Stimulated activated CD4-positive, alpha-beta T cell treated with anti-CD3 and anti-CD28 coated beads, Interleukin-1b, Interleukin-23, amount 100 ng/mL, for 48 hours (primary cell): ENCODE measurements at places on chromosomes 1 and 21.

- DNase-seq: no peak
Observed at GRCh38 chr1:212415107-212415841, 588 bp upstream of the PACC1 start.

DNA sequence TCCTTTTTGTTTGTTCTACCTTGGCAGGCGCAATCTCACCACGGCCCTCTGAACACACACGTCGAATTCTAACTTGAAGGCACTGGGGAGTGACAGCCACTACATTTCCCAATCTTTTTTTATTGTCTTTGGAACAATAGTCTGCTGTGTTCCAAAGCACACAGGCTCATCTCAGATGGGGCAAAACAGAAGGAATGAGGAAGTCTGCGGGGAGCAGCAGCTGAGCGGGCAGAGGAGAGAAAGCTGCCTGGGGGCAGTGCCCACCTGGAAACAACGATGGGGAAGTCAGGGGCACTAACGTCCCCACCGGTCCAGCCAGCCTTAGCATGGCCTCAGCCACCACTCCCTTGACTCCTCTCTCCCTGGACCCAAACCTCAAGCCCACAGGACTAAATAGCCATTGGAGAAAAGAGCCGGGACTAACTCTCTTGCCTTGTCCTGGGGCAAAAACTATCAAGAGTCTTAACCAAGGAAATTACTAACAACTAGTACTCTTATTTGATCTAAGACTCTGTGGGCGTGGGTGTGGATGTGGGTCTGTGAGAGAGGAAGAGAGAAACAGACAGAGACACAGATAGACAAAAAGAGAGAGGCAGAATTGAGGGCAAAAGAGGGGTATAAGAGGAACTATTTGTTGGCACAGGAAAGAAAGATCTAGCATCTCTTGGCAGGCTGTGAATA is 34.2 kb downstream of the SYF2 start:
- DNase-seq: no peak

DNA sequence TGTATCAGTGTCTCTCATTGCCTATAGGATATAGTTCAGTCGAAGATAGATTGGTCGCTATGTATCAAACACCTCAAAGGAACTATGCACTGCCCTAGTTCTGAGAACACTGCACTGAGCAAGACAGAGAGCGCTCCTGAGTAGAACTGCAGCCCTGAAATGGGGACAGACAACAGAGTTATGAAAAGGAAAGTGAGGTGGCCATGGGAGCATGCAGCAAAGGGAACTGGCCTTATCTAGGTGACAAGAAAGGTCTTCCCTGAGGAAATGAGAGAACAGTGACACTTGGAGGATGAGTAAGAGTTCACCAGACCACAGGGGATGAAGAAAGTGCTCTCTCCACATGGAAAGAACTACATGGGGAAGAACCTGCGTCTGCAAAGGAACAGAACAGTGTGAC is 7.5 kb upstream of the G0S2 start:
- no peak for DNase-seq

DNA sequence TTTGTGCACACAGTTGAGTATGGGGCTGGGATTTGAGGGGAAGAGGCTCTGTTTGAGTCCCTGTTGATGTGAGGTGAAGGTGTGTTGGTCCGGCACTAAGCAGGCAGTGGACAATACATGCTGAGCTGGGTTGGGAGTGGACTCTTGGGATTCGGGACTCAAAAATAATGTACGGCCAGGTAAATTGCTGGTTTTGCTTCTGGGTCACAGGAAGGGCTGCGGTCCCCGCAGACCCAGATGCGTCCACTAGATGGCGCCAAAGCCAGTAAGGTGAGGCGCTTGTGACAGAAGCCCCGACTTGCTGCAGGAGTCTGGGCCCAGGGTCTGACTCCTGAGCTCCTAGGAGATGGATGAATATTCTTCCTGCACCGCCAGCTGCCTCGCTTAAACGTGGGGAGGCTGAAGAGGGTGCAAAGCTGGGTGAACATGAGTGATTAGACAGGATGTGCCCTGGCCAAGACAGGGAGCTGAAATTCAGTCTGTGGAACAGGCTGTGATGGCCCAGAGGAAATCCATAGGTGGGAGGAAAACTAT is 61.4 kb downstream of the ACBD3 start:
- DNase-seq: peak; percentile 84

GRCh38 chr1:233600488-233600887 is 13.4 kb upstream of the KCNK1 start:
- no peak for DNase-seq

GRCh38 chr1:157496121-157496526 is 56.2 kb downstream of the FCRL5 start:
- peak; percentile 24 for DNase-seq

DNA sequence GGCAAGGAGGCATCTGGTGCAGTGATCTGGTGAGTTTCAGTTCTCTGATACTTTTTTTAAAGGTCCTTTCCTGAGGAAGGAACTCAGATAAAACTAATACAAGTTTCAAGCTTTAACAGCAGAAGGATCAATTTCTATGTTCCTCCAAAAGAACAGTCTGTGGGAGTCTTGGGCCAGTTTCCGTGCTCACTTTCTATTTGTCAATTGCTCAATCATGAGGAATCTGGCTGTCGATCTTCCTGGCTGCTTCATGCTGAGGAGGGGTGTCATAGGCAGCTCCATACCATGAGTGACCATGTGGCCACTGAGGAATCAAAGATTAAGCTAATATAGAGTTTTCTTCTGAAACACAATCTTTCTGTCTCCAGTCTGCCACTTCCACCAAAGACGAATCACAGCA is 11.4 kb upstream of the TMEM125 start:
- DNase-seq: no peak

DNA sequence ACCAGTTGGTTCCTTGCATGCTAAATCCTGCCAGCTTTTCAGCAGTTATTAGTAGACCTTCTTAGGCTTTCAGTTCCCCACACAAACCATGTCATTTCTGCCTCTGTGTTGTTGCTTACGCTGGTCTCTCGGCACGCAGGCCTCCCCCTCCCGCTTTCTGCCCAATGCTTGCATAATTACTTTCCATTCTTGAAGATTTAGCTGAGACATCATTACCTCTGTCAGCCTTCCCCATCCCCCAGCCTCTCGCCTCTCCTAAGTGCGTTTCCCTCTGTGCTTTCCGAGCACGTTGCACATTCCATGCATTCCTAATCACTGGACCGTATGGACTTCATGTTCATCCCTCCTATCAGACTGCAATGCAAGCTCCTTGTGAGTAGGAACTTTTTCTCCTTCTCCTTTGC is 26.8 kb downstream of the TSHB start:
- no peak for DNase-seq

GRCh38 chr1:180734366-180734765 is 102.5 kb downstream of the XPR1 start:
- no peak for DNase-seq

GRCh38 chr1:214107322-214108096 is 119.7 kb downstream of the PROX1 start:
- DNase-seq: no peak
